Stimulated activated naive CD4-positive, alpha-beta T cell (primary cell): ENCODE measurements at places on chromosomes 1 and 21.

GRCh38 chr1:35589516-35590427, 16.7 kb downstream of the TFAP2E start:
- no peak for DNase-seq

- no peak for DNase-seq
Observed at GRCh38 chr1:40758578-40759343, 24.8 kb upstream of the KCNQ4 start.

- no peak for DNase-seq
Observed at GRCh38 chr1:91173346-91173890, 151.6 kb upstream of the ZNF644 start.

GRCh38 chr1:228785366-228786330, 50.4 kb downstream of the RHOU start:
- DNase-seq = no peak

DNA sequence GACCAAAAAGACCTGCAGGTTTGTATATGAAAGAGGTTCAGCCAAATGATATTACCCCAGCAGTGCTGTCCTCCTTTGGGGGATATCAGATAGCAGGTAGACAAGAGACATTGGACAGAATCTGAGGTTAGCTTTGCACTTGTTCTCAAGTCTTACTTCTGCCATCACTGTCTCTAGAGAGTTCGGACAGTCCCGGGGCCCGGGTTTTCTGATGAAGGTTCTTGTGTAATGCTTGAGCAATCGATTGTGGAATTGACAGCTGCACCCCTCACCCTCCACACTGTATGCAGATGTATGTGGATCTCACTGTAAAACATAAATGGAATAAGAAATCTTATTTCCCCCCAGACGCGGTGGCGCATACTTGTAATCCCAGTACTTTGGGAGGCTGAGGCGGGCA, 56.2 kb upstream of the MORC3 start:
- no peak for DNase-seq

DNA sequence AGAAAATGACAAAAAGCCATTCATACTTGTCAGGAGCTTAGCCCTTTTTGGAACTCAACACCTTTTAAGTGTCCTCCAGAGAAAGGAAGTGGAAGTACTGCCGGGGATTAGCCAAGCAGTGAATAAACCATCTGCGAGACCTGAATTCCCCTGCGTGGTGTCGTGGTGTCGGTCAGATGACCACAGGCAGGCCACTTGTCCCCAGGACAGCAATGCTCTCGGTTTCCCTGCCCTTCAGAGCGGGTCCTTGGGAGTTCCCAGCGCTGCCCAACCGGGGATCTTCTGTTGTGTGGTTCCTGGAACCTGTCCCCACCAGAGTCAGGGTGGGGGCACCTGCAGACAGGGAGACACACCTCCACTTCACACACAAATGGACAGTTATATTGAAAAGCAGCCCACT, 9.2 kb downstream of the GPR157 start:
- no peak for DNase-seq

- no peak for DNase-seq
Observed at GRCh38 chr1:14539953-14540563, 58.4 kb upstream of the KAZN start.

- DNase-seq = no peak
Observed at GRCh38 chr1:39086865-39087409, 60.8 kb downstream of the NDUFS5 start.

GRCh38 chr1:89734442-89734841, 86.4 kb upstream of the LRRC8D start:
- no peak for DNase-seq

DNA sequence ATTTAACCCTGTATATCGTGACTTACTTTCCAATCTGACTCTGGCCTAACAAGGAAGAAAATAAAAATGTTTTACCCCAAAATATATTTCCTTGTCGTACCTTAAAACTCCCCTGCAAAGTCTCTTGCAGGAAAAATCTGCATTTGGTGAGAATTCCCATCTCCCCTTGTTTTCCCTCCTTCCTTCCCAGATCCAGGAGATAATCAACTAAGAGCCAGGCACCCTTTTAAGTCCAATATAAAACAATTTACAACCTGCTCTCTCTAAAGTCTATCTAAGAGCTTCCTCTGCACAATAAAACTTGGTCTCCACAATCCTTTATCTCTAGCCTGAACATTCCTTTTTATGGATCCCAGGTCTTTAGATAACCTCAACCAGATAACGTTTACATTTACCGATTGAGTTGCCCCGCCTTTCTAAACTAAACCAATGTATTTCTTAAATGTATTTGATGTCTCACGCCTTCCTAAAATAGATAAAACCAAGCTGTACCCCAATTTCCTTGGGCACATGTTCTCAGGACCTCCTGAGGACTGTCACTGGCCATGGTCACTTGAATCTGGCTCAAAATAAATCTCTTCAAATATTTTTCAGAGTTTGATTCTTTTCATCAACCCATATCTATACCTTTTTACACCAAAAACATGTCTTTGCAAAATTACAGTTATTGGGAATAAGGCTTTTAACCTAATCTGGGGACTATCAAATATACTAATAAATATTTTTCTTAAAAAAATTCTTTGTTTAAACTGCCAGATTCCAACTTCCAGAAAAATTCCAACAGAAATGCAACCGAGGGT, 993 bp downstream of the DDX59 start:
- no peak for DNase-seq

DNA sequence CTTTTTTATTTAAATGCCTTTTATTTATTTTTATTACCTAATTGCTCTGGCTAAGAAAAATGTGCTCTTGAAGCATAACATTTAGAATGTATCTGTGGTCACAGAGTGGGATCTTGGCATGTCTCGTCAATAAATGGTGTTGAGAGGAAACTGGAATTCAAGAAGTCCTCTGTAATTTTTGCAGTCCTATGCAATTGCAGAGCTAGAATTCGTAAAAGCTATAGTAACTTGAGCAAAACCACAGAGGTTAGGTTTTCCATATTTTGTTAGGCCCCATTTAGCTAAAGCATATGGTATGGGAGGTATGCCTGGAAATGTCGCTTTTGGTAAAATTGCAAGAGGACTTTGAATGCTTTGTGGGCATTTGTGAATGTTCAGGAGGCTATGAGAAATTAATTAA, 466.7 kb upstream of the NFIA start:
- DNase-seq = no peak

- no peak for DNase-seq
Observed at GRCh38 chr1:154154534-154155191, at the start of gene NUP210L. NUP210L (minus strand) TSS chr1:154155073.

GRCh38 chr1:165686971-165687433, 11.4 kb downstream of the ALDH9A1 start:
- no peak for DNase-seq

DNA sequence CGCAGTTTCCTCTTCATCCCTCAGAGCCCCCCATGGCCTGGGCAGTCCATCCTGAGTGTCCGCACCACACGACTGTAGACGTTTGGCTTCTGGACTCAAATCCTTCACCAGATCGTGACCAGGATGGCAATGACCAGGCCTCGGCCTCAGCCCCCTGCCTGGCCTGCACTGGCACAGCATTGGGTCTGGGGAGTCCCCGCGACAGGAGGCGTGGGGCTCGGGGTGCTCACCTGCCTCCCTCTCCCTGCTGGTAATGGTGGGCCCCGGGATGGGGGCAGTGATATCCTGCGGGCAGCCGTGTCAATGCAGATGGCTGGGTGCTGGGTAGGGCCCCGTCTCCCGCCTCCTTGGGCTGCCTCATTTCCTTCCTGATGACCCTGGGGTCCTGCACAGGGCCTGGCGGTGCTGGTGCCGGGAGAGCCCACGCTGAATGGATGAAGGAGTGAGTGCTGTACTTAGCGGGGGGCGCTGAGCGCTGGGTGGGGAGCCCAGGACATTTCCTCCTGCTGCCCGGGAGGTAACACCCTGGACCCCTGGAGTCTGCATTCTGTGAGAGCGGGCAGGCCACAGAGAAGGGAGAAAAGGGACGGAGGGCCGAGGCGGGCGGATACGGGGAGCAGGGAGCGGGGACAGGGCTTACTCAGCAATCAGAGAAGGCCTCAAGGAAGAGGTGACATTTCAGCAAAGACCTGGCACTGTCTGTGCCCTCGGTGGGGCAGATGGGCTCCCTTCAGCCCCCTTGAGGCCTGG, 2.1 kb upstream of the TNFRSF14 start:
- no peak for DNase-seq

GRCh38 chr1:157369808-157370521, 182.3 kb downstream of the FCRL5 start:
- no peak for DNase-seq

DNA sequence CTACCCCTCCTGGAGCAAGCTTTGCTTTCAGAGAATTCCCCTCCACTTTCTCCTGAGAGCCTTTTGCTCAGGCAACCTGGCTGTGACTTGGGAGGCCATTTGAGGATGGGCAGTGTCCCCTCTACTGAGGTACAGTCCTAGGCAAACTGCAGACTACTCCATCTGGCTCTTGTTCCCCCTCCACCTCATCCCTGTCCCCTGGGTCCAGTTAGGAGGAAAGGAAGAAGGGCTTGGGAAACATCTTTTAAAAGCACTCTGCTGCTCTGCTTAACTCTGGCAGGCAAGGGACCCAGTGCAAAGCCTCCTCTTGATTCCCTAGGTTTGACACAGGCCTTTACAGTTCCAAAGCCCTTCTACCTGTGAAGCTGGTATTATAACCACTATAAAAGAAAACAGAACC, 108.2 kb downstream of the NAV1 start:
- DNase-seq = no peak

DNA sequence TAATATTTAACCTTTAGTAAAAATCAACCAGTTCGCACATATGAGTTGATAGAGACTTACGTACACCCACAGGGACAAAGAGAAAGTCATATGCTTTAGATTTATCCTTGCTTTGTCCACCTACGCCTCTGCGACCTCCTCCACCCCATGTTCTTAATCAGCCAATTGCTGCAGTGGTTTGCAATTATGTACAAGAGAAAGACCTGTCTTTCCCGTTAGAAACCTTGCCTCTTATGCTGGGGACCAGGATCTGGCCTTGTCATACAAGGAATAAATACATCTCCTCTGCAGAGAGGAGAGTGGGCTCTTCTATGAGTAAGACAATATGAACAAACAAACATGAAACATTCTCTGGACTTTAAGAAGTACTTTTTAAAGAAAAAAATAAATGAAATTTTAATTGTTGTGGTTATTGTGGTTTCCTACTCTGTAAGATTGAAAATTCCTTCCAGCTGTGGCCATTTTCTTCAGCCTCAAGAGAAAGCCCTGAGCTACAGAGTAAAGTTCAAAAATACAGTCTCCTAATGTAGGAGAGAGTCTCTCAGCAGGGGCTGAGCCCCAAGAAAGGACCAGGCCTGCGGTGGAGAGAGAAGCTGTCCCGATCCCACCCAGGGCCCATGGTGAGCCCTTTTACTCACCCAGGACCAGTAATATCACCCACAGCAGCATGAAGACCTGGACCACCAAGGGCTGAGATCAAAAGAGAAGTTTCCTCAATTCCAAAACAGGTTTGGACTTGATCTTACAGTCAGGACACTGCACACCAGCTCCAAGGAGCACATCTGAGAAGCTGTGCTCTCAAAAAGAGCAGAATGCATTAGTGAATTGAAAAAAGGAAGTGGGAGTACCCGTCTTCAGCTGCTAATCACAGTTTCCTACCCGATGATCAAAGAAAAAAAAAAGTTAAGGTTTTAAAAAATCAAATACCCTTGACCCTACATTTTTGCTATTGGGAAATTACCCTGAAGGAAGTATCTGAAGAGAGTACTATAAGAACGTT, at the start of gene FCRL5:
Gene FCRL5, minus strand, starts transcription at position 822 of the 1,000 bp plus-strand sequence. Its CDS starts 153 bp downstream, at position 669.
- no peak for DNase-seq

DNA sequence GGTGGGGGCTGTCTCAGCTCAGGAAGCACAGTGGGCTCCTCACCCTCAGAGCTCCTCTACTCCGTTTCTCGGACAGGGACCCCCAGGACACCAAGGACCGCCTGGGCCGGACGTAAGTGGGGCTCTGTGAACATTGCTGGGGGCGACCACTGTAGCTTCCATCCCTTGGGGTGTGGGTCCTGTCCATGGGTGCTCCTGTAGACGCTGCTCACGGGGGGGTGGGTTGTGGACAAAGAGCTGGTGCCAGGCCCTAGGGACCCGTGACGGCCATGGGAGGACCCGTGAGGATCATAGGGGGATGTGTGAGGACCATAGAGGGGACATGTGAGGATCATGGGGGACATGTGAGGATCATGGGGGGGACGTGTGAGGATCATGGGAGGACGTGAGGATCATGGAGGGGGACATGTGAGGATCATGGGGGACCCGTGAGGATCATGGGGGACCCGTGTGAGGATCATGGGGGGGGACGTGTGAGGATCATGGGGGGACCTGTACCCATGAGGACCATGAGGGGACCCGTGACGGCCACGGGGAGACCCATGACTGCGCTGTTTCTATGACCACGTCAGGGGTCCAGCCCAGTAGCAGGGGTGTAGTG, 18.1 kb downstream of the COL6A1 start:
- DNase-seq = no peak

DNA sequence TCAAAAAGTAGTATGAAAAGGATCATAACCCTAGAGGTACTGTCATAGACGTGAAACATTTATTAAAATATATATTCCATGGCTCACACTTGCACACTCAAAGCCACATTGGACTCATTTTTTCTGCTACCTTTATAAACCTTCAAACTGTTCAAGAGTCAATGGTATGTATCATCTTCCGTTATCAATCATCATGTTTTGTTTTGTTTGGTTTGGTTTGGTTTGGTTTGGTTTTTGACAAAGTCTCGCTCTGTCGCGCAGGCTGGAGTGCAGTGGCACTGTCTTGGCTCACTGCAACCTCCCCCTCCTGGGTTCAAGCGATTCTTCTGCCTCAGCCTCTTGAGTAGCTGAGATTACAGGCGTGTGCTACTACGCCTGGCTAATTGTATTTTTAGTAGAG, 1.8 kb downstream of the IFNAR2 start:
- DNase-seq = no peak

DNA sequence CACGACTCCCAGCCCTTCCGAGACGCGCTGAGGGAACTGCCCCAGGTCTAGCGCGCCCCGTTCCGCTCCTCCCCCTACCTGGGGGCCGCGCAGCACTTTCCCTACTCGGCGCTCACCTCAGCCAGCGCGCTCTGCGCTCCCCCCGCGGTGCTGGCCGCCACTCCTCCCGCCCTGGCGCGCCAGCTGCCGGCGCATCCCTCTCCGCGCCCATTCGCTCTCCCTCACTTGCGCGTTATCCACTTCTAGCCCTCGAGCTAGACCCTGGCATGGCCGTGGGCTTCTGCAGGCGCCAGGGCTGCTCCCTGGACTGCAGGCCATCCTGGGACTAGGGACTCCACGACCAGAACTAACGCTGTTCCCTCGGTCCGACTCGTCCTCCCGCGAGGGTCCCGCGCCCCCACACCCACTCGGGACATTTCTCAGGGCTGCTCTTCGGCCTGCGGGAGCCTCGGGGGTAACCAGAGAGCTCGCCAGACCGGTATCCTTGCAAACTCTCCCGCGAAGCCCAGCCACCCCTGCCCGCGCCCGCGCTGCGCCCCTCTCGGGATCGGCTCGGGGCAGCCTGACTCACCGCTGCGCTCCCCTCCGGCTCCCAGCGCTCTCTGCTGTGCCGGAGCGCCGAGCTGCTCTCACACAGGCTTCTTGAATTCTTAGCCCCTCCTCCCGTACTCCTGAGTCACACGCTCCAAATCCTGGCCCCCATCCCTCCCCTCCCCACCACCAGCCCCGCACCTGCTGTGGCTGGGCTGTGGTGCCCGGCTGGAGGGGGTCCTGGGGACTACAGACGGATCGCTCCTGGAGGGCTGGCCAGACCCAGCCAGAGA, at the start of gene NGF:
Gene NGF, minus strand, starts transcription at position 617 of the 824 bp plus-strand sequence. CDS start 51,454 bp downstream, outside the sequence.
- DNase-seq = no peak

- no peak for DNase-seq
Observed at GRCh38 chr1:117389779-117390178, 22.5 kb downstream of the MAN1A2 start.

GRCh38 chr21:42674351-42674940, 21.0 kb downstream of the PDE9A start:
- no peak for DNase-seq

GRCh38 chr1:224504297-224505041, 69.9 kb upstream of the WDR26 start:
- DNase-seq = no peak

- DNase-seq = no peak
Observed at GRCh38 chr1:117653732-117654492, 48.1 kb downstream of the TENT5C start.
